ENCODE measurements at places on chromosomes 4 and X.

DNA sequence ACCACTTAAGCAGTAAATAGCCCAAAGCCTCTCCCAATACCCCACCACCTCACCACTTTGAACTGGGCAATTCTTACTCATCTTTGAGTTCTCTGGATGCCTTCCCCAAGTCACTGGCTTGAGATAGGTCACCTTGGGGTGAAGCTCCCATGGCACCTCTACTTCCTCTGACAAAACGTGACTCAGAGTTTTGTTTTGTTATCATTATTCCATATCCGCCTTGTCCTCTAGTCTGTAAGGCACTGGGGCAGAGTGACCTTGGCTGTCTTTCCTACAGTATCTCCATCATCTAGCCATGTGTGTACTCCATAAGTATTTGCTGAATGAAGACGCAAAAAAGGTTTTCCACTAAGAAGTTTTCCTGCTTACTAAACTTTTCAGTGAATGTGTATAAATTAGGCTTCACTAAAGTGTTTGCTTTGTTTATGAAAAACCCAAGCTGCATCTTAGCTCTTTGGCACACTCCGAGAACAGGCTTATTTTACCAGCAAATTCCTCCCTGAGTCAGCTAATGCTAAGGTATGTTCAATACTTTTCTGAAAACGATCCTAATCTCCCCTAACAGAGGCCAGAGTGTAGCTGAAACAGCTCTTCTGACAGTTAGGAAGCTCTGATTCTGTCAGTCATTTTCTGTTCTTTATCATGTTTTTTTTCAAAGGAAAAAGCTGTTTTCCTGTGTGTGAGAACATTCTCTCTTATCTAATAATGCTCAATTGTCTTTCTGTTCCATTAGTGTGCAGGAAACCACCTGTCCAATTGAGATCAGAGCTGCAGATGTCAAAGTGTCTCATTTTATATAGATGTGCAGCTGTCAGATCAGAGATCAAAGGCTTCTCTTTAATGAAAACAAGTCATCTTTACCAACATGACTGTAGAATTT, 30.2 kb upstream of the TSPAN5 start:
- H3K27ac ChIP-seq = no peak overlapping the region
- H3K4me1 ChIP-seq = no peaks in the 10 kb centered on the region
- no peak for DNase-seq
- H3K36me3 ChIP-seq = no peaks in the 10 kb centered on the region

GRCh38 chr4:1658146-1658545, 26.0 kb downstream of the FAM53A start:
- no peaks in the 10 kb centered on the region for H3K27me3 ChIP-seq
- no peaks in the 10 kb centered on the region for H3K4me1 ChIP-seq
- H3K36me3 ChIP-seq = no peaks in the 10 kb centered on the region
- DNase-seq = no peak
- no peak overlapping the region for H3K27ac ChIP-seq

- peak; percentile 76 for DNase-seq
- H3K27me3 ChIP-seq = no peaks in the 10 kb centered on the region
- no peak overlapping the region for H3K4me3 ChIP-seq
- H3K4me1 ChIP-seq = peaks cover 4% of the 10 kb centered on the region
Measured at GRCh38 chr4:24979554-24979953, 51.2 kb downstream of the LGI2 start.

GRCh38 chr4:14336656-14337055, 665.6 kb upstream of the CPEB2 start:
- no peaks in the 10 kb centered on the region for H3K36me3 ChIP-seq
- H3K27me3 ChIP-seq = no peaks in the 10 kb centered on the region
- peaks cover 59% of the 10 kb centered on the region for H3K4me1 ChIP-seq
- H3K27ac ChIP-seq = peak overlapping the region; percentile 57
- DNase-seq = peak; percentile 90
